HepG2 (cell line): ENCODE measurements at places on chromosomes 3 and 15.

DNA sequence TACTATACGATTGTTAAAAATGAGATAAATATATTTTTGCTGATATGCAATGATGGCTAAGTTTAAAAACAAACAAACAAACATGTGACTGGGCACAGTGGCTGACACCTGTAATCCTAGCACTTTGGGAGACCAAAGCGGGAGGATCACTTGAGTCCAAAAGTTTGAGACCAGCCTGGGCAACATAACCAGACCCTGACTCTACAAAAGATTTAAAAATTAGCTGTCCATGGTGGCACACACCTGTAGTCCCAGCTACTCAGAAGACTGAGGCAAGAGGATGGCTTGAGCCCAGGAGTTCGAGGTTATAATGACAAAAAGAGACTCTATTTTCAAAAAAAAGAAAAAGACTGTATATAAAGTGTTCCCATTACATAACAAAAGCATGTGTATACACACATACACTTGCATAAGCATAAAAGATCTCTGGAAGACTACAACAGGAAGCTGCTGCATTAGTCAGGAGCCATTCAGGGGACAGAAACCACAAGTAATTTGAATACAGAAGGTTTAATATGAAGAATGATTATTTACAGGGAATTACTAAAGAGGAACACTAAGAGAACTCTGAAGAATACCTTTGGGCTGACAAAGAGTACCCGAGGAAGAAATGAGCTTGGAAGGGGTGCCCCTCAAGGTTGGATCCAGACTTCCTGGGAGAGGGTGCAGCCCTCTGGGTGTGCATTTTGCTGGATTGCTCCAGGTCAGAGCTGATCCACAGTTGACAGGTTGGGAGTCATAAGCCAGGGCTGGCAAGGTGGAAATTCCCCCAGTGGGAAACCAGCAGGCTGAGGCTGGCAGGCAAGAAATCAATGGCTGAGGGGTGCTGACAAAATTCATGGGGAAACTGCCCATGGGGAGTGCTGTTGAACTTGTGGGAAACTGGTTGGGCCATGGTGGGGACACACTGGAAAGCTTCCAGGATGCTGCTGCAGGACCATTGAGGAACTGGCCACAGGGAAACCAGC, 9.3 kb upstream of the TM4SF18 start:
- no peak overlapping the region for H3K4me3 ChIP-seq
- no peak for DNase-seq
- H3K27me3 ChIP-seq: no peaks in the 10 kb centered on the region
- no peak overlapping the region for H3K27ac ChIP-seq
- no peaks in the 10 kb centered on the region for H3K36me3 ChIP-seq

GRCh38 chr3:45442679-45443253, 54.4 kb downstream of the LARS2 start:
- no peaks in the 10 kb centered on the region for H3K27me3 ChIP-seq
- H3K4me1 ChIP-seq: no peaks in the 10 kb centered on the region
- DNase-seq: no peak

DNA sequence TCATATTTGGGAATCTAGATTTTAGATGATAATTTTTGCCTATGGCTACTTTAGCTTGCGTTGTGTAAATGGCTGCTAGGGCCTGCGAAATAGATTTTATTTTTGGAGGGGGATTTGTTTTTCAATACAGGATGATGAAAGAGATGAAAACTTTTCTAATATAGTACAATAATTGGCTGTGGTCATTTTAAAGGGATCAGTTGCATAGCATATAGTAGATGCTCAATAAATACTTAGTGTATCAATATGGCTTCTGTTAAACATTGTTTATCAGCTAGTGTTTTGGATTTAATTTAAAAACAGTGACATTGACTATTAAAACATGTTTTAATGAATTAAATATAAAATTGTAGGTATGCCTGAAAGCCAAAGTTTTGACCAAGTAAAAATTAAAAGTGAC, 6.9 kb upstream of the CHD2 start:
- peaks cover 53% of the 10 kb centered on the region for H3K4me1 ChIP-seq
- no peak overlapping the region for H3K27ac ChIP-seq
- no peak for DNase-seq
- no peaks in the 10 kb centered on the region for H3K27me3 ChIP-seq

GRCh38 chr3:151660885-151661284, 72.8 kb upstream of the AADACL2 start:
- H3K4me3 ChIP-seq: no peak overlapping the region
- H3K4me1 ChIP-seq: no peaks in the 10 kb centered on the region
- H3K27ac ChIP-seq: no peak overlapping the region

- no peak for DNase-seq
- no peak overlapping the region for H3K4me3 ChIP-seq
- no peaks in the 10 kb centered on the region for H3K4me1 ChIP-seq
- no peaks in the 10 kb centered on the region; the same call in 2 of the 3 replicates for H3K27me3 ChIP-seq
Measured at GRCh38 chr15:25739687-25740121, 123.4 kb downstream of the ATP10A start.
